Activated CD4-positive, alpha-beta T cell treated with anti-CD3 and anti-CD28 coated beads for 1 hour (primary cell): ENCODE measurements at places on chromosomes 4 and X.

- no peak for DNase-seq
Observed at GRCh38 chr4:65193985-65194384, 476.3 kb downstream of the EPHA5 start.

DNA sequence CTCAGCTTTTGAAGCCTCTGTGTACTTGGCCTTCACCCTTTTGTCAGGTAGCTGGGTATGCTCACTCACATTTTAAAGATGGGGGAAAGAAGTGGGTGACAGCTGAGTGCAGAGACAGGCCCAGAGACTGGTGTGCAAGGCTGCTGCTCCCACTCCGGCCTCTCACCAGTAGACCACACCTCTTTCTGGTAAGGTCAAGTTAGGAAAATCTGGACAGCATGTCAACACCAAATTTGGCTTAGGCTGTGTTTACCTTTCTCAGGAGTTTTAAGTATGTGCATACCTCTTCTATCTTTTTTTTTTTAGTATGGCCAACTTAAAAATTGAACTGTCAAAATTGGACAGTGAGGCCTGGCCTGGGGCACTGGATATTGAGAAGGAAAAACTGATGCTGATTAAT, 66.6 kb downstream of the CLDN22 start:
- DNase-seq: no peak

DNA sequence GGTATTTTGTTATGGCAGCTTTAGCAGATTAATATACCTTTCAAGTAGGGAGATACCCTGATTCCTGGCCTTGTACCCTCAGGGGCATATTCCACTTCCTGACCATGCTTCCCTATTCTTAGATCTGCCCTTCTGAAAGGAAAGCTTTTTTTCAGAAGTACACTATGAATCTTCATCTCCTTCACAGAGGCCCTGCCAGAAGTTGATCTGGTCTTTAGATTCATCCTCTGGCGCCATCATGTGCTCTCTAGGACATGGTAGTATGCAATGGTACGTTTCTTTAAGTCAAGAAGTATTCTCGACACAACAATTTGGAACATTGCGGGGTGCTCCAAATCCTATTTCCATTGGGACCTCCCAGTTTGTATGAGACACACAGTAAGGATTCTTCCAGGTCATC, 39.6 kb upstream of the DIPK2B start:
- no peak for DNase-seq

DNA sequence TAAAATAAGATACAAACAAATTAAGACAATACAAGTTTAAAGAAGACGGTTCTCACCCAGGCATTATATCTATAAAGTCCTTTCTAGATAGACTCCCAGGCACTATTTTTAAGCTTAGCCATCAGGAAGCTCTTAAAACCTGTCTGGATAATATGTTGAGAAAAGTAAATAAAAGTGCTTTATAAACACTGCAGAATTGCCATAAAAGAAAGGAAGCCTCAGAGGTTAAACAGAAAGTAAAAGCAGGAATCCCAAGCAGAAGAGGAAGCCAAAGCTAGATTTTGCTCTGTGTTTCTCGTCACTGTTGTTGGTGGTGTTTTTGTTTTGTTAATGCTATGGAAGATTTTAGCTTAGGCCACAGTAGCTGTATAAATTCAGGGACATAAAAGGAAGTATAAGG, 1267.3 kb downstream of the PCDH19 start:
- no peak for DNase-seq

GRCh38 chr4:70721747-70722146, at the start of gene RUFY3:
RUFY3 (plus strand) TSS chr4:70721964; CDS start chr4:70722574, 610 bp downstream.
- DNase-seq: no peak

DNA sequence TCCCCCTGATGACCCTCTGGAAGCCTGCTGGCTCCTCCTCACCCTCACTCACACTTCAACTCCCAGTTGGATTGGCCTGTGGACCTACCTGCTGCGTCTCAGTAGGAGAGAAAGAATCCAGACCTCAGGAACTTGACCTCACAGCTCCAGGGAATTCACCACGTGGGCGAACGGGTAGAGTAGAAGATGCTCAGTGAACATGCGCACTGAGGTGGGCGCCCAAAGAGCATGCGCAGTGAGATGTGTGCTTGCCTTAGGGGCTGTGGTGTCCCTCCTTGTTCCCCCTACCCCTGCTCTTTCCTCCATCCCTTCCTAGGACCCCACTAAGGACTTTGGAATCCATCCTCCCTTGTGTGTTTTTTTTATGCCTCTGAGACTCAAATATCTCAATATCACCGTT, 12.9 kb downstream of the FOXR2 start:
- no peak for DNase-seq

GRCh38 chr4:101066626-101067170, 280.6 kb downstream of the PPP3CA start:
- no peak for DNase-seq

DNA sequence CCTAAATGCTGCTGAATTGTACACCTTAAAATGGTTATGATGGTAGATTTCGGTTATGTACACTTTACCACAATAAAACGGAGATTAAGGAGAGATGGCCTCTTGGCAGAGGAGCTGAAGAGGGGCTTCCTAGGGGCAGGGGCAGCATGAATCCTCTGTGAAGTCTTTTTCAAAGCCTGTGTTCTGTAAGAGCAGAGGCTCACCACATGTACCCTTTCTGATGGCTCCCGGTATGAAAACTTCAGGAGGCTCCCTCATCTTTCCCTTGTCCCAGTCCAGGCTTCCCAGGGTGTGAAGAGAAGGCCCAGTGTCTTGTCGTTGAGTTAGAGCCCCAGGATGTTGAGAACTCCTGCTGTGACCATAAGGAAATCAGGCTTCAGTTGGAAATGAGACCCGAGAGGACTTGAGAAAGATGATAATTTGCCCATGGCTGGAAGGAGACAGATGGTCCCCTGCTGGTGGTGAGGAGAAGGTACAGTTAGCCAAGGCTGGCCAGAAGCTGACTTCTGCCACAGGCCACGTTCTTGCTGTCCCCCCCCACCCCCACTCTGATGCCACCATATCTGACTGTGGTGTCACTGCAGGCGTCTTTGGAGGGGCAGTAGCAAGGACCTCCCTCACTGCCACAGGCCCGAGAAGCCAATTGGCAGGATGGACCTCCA, 31.8 kb upstream of the MTM1 start:
- no peak for DNase-seq
